ENCODE measurements at places on chromosomes 11 and 22. TPM values are rescaled to one million over a fixed set of nuclear protein-coding genes. Genes with fewer than 3 reads are reported as not detected.

DNA sequence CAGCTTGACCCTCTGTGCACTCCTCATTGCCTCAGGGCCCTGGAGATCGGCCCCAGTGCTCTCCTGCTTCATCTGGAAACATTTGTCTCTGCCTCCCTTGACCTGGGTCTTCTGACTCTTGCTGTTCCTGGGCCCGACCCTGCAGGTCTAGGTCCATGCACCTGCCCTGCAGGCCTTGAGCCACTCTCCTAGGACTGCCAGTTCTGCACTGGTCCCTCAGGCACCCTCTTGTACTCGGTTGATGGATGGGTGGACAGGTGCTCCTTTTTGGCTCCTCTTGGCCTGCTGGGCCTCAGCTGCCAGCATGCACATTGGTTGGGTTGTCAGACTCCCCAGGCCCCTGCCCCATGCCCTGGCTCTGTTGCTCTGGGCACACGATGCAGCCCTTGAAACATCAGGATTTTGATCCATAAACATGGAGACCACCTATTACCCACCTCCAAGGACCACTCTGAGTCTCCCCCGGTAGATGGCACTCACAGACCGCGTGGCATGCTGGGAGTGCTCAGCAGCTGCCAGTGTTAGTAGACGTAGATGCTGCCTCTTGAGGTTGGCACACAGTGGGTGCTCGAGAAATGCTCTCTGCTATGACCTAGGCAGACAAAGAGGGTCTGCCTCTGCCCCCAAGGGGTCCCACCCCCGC is 20.2 kb upstream of the ACR start:
- DNase-seq = no peak

DNA sequence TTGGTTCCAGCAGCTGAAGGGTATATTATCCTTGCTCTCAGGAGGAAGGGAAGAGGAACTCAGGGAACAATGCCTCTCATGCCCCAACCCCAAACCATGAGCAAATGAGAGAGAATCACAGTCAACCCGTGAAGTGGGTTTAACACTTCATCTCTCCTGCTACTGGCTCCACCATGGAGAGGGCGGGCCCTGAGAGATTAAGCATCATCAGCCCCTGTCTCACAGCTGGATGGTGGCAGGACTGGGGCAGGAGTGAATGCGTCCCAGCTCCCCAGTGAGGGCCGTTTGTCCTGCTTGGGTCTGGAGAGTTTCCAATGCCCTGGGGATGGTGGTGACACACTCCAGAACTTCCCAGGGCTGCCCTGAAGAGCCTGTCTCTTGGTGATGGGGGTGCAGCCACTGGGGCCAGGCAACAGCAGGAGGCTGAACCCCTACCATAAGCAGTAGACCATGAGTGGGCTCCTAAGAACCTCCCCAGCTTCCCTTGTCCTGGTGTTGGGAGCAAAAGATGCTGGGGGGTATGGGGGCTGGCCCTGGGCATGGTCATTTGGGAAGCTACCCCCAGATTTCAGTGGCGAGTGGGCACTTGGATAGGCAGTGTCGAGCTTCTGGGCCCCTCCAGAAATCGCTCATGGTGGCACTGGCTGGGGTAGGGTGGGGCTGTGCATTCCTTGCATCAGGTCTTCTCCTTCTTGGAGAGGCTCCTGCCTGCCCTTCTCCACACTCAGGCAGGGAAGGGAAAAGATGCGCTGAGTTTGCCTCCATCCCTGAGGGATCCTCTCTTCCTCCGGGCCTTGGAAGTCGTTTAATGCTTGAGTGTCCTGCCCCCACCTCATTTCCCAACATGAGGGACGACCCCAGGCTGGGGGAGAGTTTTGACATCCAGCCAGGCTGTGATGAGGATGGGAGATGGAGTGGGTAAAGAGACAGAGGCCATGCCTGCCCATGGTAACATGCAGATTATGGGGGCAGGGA is 157.5 kb downstream of the ST3GAL4 start:
- no peak for DNase-seq

DNA sequence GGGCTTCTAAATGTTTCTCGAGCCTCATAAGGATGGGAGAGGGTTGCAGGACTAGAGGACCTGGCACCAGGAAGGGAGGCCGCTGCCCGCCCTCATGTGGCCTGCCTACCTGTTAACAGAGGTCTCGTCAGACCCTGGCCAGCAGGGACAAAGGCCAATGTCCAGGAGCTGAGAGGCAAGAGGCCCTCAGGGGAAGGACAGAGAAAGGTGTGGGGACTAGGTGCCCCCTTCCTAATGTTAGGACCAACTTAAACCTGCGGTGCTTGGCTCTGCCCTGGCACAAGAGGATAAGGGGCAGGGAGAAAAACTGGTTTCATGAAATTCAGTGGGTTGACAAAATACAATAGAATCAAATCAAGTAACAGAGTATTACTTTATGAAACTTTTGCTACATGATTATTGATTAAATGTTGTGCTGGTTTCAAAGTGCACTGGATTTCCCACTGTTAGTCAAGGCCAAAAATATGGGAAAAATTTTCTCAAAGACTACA is 20.0 kb upstream of the SYT12 start:
- DNase-seq = no peak

GRCh38 chr11:102449651-102450570 is 2.7 kb downstream of the TMEM123 start:
- DNase-seq = peak; percentile 45

- no peak for DNase-seq
Observed at GRCh38 chr11:45100339-45100738, 46.1 kb upstream of the PRDM11 start.

GRCh38 chr11:35579557-35580396 is 38.5 kb upstream of the FJX1 start:
- DNase-seq = no peak

Gene XKR3
- not detected for total RNA-seq

Gene YPEL4
- total RNA-seq = 0.17 TPM
